Gastrocnemius medialis (tissue), 4 donors: ENCODE measurements at places on chromosomes 1 and 21. TPM values are rescaled to one million over a fixed set of nuclear protein-coding genes. Genes with fewer than 3 reads are reported as not detected.

GRCh38 chr1:20227704-20228103, 41.4 kb upstream of the PLA2G2C start:
- no peak for DNase-seq

GRCh38 chr1:168535536-168535935, 8.3 kb downstream of the XCL2 start:
- DNase-seq = no peak

DNA sequence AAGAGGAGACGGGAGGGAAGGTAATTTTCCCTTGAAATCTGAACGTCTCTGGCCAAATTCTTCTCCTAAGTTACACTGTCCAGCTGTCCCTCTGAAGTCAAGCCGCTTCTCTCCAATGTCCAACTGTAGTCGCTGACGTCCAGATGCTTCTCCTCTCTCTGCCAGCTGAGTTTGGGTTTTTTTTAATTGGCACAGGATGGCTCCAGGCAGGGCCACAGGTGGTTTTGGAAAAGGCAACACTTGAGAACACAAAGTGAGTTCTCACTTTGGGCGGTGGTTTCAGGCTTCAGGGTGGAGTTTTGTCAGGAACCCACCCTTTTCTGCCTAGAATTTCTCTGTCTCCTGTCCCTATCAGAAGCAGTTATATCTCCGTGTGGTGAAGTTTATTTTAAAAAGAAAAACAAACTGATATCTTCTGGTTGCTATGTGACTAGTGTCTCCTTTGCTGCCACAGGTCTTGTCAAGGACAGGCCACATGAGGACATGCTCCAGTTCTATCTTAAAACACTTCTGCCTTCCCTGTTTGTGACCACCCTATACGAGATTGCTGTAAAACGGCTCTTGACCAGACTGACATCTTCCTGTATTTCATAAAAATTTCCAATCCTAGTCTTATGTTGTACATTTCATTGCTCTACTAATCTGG, 472.3 kb upstream of the ADGRL4 start:
- DNase-seq = no peak

DNA sequence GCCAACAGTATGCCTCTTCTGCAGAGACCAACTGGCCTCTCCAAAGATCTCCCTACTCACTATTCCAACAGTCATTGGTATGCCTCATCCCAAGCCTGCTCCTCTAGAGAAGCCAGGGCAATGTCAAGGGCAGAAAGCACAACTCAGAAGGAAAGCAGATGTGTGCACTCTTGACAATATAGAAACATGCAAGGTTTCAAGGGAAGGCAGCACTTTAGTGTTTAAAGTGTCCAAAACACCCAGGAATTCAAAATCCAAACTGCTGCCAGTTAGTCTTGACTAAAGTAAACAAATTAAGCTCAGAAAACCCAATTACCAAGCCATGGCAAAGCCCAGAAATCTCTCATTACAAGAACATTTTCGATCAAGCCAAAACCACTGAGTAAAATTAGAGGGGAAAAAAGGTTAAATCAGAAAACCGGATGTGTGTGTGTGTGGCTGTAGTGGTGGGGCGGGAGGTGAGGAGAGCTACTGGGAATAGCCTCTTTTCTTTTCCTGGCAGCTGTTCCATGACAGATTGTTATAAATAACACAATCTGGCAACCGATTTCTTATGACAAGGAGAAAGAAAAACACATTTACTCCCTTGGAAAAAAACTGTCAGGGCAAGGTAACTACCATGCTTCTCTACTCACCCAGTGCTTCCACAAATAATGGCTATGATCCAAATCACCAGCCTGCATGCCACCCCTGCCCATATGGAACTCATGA, 39.2 kb downstream of the EIF2B3 start:
- DNase-seq = no peak

- DNase-seq = no peak
Measured at GRCh38 chr21:38422082-38422481, 76.2 kb downstream of the ERG start.

DNA sequence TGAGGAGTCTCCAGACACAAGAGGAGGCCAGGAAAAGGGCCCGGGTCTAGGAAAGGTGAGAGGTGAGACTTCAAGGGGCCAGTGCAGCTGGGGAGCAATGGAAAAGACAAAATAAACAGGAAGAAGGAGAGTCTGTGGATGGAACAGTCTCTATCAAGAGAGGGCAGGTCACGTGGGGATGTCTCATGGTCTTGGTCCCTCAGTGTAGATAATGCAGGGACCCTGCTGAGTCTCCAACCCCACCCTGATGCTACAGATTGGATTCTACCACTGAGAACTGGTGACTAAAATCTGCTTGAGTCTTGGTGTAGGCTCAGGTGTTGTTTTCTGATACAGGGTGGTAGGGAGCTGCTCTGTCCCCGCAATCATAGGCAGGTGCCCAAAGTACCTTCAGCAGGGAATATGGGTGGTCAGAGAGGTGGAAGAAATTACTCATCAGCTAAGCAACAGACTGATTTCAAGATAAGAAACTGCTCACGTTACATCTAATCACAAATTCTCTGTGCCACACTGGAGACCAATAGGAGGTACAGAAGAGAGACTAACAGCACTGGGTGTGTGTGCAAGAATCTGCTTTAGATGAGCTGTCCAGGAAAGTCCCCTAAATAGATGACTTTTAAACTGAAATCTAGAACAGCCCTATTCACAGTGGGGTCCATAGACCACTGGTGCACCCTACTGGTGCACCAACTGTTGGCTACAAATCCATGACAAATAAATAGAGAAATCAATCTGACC, 101.5 kb upstream of the TLR5 start:
- no peak for DNase-seq

GRCh38 chr1:201670517-201670916, 131.6 kb downstream of the NAV1 start:
- no peak for DNase-seq

DNA sequence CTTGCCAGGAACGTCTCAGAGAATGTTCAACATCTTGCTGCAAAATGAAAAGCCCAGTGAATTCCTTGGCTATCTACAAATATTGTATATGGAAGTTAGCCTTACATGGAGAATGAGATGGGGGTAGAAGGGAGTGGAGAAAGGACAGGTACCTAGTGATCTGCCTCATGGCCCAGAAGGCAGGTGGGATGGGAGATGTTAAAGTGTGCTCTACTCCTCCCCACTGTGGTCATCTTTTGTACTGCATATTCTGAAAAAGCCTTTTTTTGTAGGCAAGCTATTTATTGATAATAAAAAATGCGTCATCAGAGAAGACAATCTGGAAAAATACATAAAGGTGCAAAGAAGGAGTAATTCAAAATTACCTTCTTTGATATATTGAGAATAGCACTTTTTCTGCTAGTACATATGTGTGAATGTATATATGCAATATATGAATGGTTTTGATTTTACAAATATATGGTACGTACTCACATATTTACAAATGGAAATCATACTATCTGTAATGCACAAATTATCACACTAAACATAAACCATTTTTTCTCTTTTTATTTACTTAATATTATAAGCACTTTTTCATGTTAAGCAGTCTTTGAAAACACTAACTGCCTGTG, 19.1 kb upstream of the SLC5A9 start:
- DNase-seq = no peak

DNA sequence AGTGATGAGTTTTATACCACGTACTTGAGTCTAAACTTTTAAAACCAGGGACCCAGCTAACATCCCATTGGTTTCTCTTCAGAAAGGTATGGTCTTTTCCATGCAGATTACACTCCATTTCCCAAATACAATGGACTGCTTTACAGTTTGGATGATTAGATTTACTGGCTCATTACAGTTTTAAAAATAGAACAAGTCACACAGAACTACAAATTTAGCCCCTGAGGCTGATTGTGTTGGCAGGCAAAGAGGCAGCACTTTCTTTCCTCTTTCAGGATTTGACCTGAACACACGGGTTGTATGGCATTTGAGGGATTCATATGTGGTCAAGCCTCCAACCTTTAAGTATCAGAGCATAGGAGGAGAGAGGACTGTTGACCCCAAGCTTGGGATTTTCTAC, 21.8 kb upstream of the VTCN1 start:
- DNase-seq = no peak

- no peak for DNase-seq
Measured at GRCh38 chr1:5385096-5385799, 607.0 kb downstream of the NPHP4 start.

DNA sequence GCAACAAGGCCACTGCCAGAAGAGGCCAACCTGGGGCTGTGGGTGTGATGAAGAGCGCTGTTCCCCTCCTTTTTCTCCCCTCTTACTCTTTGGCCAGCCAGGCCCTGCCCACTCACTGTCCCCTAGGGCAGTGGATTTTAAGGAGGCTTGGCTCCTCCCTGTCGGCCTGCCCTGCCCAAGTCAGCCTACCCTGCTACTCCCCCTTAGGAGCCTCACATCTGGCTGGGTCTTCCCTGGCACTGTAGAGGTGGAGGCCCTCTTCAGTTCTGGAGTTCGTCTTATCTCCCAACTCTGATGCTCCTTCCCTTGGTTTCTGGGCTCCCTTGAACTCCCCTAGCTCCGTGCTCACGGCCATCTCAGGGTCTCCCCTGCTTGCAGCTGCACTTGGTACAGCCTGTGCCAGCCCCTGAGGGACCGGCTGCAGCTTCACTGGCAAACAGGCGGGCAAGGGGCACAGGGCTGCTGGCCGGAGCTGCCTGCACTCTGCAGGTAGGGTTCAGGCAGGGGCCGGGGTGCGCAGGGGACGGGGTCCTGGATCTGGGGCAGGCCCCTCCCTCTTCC, 4.0 kb downstream of the AMPD2 start:
- DNase-seq = no peak

NBPF14 gene
- 7.1 TPM for total RNA-seq

AMY1B gene
- not detected for total RNA-seq

OR10Z1 gene
- not detected for total RNA-seq

ACOT11 gene
- total RNA-seq = 0.95 TPM

PADI3 gene
- total RNA-seq = not detected

FOXD2 gene
- not detected for total RNA-seq

UBL4B gene
- not detected for total RNA-seq

LSM10 gene
- 93.7 TPM for total RNA-seq

NFASC gene
- 1.9 TPM for total RNA-seq

DTL gene
- total RNA-seq = not detected
